ENCODE measurements at places on chromosomes 1 and 21. TPM values are rescaled to one million over a fixed set of nuclear protein-coding genes. Genes with fewer than 3 reads are reported as not detected.

Gene KLF17
- total RNA-seq: not detected

Gene CRYAA
- total RNA-seq: not detected

Gene GJA9
- not detected for total RNA-seq

Gene OR6N1
- not detected for total RNA-seq

Gene SNX7
- 24.5 TPM for total RNA-seq

Gene IGSF21
- not detected for total RNA-seq

Gene CGN
- total RNA-seq: 0.13 TPM

Gene OLFML3
- total RNA-seq: 7.2 TPM

Gene PGBD2
- total RNA-seq: 5.9 TPM

Gene PRKAB2
- 3.2 TPM for total RNA-seq

Gene NCDN
- total RNA-seq: 13.0 TPM

GRCh38 chr1:227885135-227885647, 62.5 kb downstream of the WNT9A start:
- DNase-seq: no peak

DNA sequence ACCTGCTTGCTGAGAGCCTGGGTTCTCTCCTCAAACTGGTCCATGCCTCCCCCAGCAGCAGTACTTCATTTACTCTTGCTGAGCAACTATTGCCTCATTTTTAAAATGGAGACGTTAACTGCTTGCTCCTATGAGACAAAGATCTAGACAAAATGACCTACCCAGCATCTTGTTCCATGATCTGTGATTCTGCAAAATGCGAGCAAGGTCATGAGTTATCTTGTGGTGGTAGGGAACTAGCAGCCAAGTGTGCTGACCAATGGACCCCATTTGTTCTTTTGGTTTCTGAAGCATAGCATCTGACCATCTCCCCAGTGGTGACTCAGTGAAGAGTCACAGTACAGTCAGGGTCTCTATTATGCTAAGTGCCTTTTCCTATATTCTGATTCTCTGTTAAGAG, 40.4 kb downstream of the TBX15 start:
- no peak for DNase-seq

- DNase-seq: no peak
Observed at GRCh38 chr1:60895701-60896100, 186.7 kb upstream of the NFIA start.

DNA sequence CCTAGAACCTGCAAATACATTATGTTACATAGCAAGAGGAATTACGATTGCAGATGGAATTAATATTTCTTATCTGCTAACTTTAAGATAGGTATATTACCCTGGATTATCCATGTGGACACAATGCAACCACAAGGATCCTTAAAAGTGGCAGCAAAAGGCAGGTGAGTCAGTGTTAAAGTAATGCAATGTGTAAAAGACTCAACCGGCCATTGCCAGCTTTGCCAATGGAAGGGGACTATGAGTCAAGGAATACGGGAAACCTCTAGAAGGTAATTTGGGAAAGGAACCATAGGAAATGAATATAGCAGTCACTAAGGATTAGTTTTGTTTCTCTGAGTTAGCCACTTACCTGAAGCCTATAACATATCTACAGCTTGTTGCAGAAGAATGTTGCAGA, 692.1 kb upstream of the ZP4 start:
- no peak for DNase-seq

GRCh38 chr1:39485046-39485803, 6.2 kb upstream of the BMP8A start:
- DNase-seq: no peak

DNA sequence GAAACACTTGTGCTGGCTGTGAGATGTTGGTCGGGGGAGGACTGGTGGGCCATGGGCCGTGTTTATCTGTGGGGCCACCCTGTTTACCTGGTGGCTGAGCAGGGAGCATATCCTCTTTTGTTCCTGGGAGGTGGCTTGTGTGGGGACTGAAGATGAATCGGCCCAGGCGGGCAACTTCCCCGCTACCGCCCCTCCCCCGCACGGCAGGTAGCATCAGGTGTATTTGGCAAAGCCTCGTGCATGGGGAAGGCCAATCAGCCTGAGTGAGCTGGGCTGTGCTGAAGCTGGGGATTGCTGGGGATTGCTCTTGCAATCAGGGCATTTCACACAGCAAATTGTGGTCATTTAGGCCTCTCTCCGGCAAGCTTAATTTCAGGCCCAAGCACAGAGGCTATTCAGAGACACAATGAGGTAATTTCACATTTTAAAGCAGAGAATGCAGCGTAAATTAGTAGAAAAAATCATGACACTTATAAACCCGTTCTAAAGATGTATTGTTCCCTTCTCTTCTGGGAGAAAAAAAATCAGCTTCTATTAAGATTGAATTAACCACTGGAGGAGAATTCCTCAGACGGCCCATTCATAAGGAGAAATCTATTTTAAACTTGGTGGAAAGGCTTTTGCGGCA, 197.7 kb upstream of the POU3F1 start:
- no peak for DNase-seq

DNA sequence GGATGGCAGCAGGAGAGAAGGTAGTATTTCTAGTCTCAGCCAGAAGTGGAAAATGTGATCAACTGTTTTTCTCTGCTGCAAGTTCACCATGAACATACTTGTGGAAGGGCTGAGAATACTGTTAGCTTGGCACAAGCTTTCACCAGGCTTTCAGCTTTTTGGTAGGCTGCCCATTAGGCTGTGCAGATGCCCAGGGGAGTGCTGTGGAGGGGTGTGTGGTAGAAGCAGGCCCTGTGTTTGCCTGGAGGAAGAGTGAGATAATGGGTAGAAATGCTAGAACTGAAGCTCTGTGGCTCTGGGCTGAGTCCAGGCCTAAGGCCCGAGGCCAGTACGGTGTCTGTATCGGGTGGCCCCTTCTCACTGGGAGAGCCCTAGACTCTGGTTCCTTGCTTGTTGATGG, 9.8 kb downstream of the DNAJC6 start:
- DNase-seq: no peak

DNA sequence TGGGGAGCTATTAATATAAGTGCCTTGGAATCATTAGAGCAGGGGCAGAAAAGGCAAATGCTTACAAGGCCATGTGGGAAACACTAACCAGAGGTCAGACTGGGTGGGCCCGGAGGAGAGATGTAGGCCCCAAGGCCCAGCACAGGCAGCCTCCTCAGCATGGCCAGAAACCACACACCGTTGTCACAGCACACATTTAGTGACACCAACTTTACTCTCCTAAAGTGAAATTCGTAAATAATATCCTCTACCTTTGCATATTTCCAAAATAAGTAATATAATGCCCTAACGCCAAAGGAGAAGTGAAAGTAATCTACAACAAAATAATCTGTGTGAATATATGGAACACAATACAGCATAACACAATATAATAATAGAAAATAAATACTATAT, 62.6 kb downstream of the KIF21B start:
- DNase-seq: no peak

DNA sequence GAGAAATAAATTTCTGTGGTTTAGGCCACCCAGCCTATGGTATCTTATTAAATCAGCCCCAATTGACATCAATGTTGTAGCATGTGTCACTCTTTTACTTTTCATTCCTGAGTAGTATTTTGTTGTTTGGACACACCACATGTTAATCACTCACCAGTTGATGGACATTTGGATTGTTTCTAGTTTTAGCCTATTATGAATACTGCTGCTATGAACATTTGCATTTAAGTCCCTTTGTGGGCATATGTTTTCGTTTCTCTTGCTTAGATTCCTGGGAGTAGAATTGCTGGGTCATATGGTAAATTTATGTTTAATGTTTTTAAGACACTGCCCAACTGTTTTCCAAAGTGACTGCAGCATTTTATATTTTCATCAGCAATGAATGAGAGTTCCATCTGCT, 50.2 kb upstream of the NUF2 start:
- no peak for DNase-seq

- no peak for DNase-seq
Observed at GRCh38 chr1:39354572-39354971, 136.9 kb upstream of the BMP8A start.

DNA sequence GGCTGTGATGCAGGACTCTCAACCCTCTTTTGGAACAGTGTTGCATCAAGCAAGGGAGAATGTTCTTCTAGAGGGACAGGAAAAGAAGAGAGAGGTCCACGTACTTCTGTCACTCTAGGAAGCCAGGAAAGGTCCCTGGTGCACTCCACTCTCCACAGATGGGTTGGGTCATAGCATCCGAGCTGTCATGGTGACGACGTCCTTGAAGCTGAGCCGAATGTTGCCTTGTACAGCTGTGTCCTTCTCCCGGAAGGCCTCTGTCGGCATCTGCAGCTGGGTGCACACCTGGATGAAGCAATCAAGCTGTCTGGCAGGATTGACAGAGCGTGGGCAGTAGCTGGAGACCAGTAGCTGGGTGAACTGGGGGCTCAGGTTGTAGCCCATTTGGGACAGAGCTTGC, 12.5 kb downstream of the MDM4 start:
- DNase-seq: no peak

GRCh38 chr1:173043253-173043652, 7.5 kb downstream of the TNFSF18 start:
- DNase-seq: peak; percentile 83

- no peak for DNase-seq
Observed at GRCh38 chr1:248733566-248733965, 22.0 kb downstream of the LYPD8 start.

- no peak for DNase-seq
Observed at GRCh38 chr1:189782295-189782694, 695.4 kb downstream of the BRINP3 start.

- peak; percentile 90 for DNase-seq
Observed at GRCh38 chr1:67590329-67590728, 94.7 kb upstream of the GADD45A start.

DNA sequence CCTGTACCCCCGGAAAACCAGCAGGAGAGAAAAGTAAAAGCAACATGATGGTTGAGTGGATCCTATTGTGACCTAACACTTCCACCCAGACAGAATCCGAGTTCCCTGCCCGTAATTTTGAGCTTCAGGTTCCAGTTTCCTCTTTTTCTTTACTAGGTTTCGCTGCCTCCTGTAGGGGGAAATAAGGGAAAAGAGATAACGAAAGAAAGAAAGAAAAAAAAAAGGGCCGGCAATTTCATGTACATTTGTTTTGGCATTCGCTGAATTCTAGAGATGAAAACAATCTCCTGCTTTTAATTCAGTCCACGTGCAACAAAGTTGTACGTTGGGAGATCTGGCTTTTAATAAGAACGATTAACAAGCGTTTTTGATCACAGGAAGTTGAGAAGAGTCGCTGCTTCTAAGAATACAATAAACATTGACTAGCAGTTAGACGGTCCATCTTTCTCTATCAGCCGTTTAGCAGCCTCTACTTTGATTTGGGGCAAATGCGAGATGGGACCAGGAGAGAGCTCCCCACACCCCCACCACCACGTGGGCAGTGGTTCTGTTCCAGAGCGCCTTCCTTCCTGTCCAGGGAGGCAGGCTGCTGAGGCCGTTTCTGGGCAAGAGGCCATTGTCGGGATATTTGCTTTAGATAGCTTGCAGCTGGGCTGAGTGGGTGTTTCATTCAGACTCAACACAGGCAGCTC, 155.9 kb upstream of the RUNX1 start:
- DNase-seq: peak; percentile 86

GRCh38 chr1:10353282-10353681, 45.6 kb upstream of the PGD start:
- no peak for DNase-seq

GRCh38 chr1:43850591-43851233, 82.9 kb upstream of the ARTN start:
- no peak for DNase-seq

- no peak for DNase-seq
Observed at GRCh38 chr21:31647650-31648049, 11.8 kb upstream of the SOD1 start.

DNA sequence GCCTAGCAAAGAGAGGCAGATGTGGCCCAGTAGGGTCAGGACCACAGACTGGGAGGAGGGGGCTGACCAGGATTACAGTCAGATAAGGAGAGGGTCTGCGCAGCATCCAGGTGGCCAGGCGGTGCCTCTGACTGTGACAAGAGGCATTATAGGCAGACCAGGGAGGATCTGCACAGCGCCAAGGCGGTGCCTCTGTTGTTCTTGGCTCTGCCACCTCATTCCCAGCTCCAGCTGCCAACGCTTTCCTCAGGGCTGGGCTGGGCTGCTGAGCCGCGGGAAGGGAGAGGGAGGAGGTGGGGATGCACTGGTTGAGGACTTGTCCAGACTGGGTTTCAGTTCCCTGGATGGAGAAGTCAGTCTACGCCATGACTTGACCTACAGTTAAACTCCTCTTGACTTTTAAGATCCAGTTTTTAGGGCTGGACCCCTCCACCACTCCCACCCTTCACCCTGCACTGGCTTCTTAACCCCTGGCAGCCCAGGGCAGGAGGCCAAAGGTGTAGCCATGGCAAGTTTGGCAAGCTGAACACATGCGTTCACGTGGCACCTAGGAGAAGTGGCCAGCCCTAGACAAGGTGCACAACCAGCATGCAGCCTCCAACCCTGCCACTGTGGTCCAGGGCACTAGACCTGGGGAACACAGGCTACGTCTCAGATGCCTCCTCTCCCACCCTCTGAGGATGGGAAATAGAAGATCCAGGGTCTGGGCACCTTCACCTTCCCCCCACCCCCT, 4.5 kb upstream of the CRABP2 start:
- peak; percentile 38 for DNase-seq

DNA sequence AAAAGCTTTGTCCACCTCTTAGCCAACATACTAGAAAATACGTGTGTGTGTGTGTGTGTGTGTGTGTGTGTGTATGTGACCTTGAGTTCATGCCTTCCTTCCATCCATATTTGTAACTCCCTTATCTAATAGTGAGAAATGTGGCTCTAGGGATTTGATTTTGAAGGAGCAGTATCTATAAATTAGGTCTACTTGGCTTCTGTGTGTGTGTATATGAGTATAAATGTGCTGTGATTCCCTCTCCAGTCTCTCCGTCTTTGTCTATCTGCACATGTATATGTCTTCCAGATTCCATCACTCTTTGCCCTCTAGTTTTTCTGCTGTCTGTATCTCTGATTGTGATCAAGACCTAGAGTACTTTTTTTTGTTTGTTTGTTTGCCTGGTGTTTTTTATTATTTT, 11.9 kb upstream of the NBL1 start:
- no peak for DNase-seq
